ENCODE measurements at places on chromosomes 7 and 10.

DNA sequence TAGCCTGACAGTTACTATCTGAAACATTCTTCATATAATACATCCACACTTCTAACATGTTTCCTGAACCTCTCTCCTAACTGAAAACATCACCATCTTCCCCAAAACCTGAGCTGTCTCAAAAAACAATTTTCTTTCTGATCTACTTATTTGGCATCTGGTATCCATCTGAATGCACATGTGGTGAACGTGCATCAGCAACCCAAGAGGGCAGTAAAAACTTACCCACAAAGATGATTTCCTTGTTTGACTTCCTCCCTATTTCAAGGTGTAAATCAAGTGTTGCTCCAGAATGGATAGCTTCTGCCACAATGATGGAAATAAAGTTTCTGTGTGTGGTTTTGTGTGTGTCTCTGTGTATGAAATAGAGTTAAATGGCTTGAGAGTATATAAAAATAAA lies 500.4 kb downstream of the MAGI2 start:
- no peak for DNase-seq

GRCh38 chr7:123131140-123131539 lies 68.6 kb downstream of the SLC13A1 start:
- DNase-seq, result no peak

GRCh38 chr7:50824882-50825281 lies 42.2 kb upstream of the GRB10 start:
- no peak for DNase-seq

GRCh38 chr7:155287284-155287935 lies 10.3 kb upstream of the INSIG1 start:
- DNase-seq, result no peak

- DNase-seq, result peak; percentile 6
Observed at GRCh38 chr7:156380261-156380660, 260.3 kb upstream of the RNF32 start.

DNA sequence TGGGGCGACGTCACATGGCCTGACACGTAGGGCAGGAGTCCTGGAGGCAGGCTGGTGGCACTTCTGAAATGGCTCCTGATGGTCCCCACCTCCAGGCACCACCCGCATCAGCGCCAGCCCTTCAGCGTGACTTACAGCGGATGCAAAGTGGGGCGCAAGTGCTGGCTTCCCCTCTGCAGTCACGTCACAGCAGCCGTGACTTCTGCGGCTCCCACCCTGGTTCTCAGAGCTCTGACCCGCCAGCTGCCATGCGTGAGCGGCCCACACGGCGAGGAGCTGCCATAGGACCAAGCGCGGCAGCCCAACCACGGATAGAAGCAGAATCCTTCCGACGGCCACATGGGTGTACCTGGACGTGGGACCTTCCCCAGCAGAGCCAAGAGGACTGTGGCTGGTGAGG lies 159.0 kb downstream of the ELFN1 start:
- no peak for DNase-seq

GRCh38 chr7:25385506-25386136 lies 157.3 kb upstream of the NPVF start:
- no peak for DNase-seq

DNA sequence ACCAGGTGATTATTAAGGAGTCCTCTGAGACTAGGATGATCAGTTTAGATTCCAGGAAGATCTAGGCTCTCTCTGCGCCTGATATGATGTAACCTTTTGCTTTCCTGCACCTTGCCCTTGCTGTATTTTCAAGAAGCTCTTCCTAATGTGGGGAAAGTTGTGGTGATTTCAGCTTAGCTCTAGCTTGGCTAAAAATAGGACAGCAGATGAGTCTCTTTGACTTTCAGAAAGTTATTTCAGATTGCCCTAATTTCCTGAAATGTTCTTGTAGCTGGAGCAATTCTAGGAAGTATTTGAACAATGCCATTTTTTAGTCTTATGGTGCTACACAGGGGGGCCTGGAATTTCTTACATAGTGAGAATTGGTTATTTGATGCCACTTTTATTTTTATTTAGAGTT lies 3.8 kb downstream of the LCOR start:
- DNase-seq, result no peak

DNA sequence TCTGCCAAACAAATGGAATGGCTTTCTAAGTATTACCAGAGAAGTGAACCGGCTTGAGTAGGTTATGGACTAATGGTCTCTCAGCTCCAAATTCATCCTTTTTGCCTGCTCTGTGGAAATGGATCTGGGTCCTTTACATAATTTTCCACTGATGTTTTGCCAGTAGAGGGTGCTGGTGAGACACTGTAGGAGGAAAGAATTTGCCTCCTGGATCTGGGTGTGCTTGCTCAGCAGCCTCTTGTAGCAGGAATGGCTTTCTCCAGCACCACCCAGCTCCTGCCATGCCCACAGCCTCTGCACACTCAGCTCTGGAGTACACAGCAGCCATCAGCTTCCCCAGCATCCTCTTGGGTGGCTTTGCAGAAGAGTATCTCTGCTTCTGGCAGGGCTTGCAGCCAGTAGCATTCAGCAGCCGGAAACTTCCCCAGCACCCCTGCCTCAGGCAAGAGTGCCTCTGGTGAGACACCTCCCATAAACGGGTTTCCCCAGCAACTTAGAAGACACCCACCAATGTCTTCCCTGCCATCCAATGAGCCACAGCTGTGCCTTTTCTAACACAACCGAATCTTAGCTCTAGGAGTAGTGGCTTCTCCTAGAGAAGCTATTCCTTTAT lies 235.0 kb upstream of the PLPP4 start:
- DNase-seq, result peak; percentile 49

DNA sequence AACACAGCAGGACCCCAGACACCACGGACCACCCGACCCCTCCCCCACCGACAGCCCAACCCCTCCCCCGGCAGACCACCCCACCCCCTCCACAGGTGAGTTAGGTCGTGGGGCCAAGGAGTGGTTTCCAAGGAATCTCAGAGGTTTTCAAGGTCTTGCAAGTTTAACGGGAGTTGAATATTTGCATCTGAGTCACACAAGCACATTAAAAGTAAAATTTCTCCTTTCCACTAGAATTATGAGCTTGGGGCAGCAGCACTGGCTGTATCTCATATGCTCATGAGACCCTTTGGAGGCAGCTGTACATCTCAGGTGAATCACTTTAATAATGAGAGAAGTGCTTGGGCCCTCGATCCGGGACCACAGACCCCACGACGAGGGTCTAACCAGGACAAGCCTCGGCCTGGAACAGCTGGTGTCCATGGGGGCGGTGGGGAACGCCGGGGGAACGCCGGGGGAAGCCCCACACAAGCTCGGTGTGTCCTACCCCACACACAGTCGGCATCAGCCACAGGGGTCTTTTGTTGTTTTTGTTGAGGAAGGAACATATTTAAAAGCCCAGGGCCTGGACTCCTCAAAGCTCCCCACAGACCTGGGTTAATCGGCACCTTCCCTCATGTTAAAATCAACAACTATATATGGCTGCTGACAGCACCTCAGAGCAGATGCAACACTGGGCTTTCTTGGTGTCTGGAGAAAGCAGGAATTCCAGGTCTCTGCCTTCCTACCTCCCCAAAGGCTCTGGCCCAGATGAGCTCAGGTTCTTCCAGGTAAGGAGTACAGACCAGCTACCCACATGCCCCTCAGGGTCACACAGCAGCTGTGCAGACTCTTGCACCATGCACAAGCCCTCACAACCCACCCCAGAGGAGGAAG lies 130.3 kb downstream of the DIP2C start:
- no peak for DNase-seq

DNA sequence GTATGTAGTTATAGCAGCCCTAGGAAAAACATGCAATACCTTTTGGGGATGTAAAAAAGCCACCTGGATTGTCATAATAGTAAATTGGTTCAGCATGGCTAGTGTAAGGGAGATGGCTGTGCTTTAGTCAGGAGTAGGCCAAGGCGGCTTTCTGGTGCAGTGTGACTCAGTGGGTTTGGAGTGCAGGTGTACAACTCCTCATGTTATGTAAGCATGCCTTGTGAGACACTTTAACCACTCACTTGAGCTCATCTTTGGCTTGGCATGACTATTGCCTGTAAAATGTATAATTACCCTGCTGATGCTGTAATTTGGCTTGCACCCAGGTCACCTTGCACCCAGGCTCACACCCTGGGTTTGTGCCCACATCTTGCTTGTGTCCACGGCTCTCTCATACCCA lies 239.2 kb upstream of the GLI3 start:
- no peak for DNase-seq

DNA sequence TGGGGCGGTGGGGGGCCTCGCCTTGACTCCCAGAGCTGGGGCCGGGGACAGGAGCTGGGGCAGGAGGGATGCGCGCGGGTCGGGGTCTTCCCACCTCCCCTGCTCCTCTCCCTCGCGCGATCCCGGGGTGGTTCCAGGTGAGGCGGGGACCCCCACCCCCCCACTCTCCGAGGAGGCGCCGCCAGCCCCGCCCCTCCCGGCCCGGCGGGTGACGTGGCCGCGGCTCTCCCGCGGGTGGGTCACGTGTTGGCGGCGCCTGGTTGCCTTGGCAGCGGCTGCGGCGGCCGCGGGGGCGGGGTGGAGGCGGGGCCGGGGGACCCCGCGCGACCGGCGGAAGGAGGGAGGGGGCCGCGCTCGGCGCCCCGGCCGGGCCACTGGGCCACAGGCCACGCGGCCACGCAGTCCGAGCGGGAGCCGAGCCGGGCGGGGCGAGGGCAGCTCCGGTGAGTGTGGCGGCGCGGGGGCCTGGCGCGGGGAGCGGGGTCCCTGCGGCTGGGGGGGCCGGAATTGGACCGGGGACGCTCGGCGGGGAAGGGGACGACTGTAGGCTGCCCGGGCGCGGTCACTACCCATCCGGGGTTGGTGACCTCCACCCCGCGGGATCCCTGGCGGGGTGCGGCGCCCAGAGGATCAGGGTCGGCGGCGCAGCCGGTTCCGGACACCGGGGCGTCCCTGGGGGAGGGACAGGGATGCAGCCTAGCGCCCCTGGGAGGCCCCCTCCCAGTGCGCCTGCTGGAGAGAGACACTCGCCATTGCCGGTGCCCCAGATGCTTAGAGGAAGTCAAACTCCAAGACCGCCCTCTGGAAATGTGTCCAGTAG lies at the start of gene ORAI2:
Gene ORAI2, plus strand, starts transcription at position 357 of the 820 bp plus-strand sequence. CDS start 5,382 bp downstream, outside the sequence.
- peak; percentile 98 for DNase-seq

GRCh38 chr10:69362471-69362954 lies 54.2 kb downstream of the TACR2 start:
- DNase-seq, result no peak

DNA sequence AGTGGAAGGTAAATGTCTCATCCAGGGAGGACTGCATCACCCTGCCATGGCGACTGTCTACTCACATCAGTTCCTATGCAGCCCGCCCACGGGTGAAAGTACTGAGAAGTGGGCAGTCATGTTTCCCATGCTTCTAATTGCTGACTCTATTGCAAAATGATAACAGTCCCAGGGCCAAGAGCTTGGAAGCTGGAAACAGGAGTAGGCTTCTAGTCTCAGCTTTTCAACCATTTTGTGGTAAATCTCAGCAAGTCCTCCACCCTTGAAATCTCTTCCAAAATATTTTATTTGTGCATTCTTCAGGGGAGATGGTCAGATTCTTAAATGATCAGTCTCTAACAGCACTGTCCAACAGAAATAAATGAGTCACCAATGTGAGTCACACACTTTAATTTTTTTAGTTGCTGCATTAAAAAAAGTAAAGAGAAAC lies 48.1 kb upstream of the TARP start:
- peak; percentile 40 for DNase-seq

DNA sequence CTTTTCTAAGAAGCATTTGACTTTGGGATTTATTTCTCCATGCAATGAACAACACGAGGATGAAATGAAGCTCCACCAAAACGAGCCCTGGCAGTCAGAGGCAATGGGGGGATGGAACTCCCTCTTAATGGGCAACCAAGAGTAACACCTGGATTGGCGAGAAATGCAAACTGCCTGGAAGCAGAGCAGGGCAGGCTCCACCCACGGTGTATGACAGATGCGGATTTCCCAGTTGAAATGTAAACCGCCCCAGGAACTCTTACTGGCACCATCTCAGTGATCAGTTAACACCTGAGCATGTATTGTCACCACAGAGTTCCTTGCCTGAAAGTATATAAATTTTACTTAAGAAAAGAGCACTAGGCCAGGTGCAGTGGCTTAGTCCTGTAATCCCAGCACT lies 47.3 kb upstream of the AUTS2 start:
- no peak for DNase-seq

DNA sequence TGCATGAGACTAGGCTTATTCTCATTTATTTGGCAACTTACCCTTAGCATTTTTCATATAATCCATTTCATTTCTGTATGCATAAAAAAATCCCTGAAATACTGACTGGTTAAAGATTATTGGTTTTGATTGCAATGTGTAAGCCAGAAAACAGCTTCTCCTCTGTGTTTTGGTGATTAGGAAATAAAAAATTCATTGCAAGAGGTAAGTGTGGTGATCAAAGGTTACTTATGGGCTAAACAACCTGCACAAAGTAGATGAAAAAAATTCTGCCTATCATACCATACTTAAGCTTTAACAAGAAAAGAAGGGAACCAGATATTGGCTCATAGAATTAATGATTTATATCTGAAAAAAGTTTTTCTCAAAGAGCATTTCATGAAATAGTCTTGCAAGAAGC lies 64.0 kb upstream of the TMEM168 start:
- no peak for DNase-seq

DNA sequence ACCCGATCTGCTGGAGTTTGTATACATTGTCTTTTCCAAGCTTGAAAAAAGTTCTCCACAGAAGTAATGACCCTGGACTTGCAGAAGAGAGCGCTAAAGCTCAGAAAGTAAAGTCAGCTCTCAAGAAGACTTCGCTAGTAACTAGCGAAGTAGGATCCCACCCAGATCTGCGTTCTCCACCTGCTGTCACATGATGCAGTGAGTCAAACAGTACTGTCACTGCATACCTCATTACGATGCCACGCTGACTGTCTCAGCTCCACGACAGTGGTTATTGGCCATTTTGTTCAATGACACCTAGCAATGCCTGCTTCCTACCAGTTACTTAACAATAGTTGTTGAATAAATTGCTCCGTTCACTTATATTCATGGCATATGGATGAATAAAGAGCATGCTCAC lies 29.7 kb upstream of the SEC61G start:
- DNase-seq, result peak; percentile 87

- peak; percentile 23 for DNase-seq
Observed at GRCh38 chr7:83579740-83580139, 69.2 kb downstream of the SEMA3E start.

- DNase-seq, result no peak
Observed at GRCh38 chr10:23742807-23743206, 303.9 kb downstream of the OTUD1 start.

GRCh38 chr7:13282377-13282980 lies 595.0 kb downstream of the ARL4A start:
- DNase-seq, result no peak

- no peak for DNase-seq
Observed at GRCh38 chr10:22620929-22621328, 93.4 kb downstream of the PIP4K2A start.

DNA sequence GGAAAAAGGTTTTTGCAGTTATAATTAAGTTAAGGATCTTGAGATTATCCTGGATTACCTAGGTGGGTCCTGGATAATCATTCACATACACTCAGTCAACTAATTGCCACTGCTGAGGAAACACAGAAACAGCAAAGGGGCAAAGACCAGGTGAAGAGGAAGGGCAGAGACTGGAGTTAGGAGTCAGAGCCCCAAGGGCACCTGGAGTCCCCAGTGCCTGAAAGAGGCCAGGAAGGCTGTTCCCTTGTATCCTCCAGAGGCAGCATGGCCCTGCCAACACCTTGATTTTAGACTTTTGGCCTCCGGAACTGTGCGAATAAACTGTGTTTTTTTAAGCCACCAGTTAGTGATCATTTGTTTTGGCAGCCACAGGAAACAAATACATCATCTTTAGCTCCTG lies 24.6 kb downstream of the PRR15 start:
- DNase-seq, result no peak

GRCh38 chr10:48769706-48770435 lies 85.2 kb downstream of the WDFY4 start:
- DNase-seq, result no peak

- no peak for DNase-seq
Observed at GRCh38 chr10:116209781-116210180, 63.2 kb downstream of the GFRA1 start.
